ENCODE measurements at places on chromosomes 3 and 15.

- peaks cover 80% of the 10 kb centered on the region for H3K36me3 ChIP-seq
- DNase-seq, result no peak
- H3K27ac ChIP-seq, result no peak overlapping the region
- no peaks in the 10 kb centered on the region for H3K27me3 ChIP-seq
- H3K4me1 ChIP-seq, result no peaks in the 10 kb centered on the region
These were observed 26.4 kb downstream of the TOMM70 start for GRCh38 chr3:100374521-100374920.

- peaks cover 20% of the 10 kb centered on the region for H3K4me1 ChIP-seq
- no peak for DNase-seq
- H3K4me3 ChIP-seq, result no peak overlapping the region
- H3K27ac ChIP-seq, result no peak overlapping the region
These were observed 42.3 kb downstream of the RAB27A start for GRCh38 chr15:55247311-55247710.

GRCh38 chr15:31086344-31086743 lies 15.2 kb downstream of the TRPM1 start:
- no peaks in the 10 kb centered on the region for H3K27me3 ChIP-seq
- no peaks in the 10 kb centered on the region for H3K36me3 ChIP-seq
- DNase-seq, result no peak
- H3K4me1 ChIP-seq, result peaks cover 30% of the 10 kb centered on the region
- H3K4me3 ChIP-seq, result no peak overlapping the region

- H3K36me3 ChIP-seq, result no peaks in the 10 kb centered on the region
- no peak for DNase-seq
- no peaks in the 10 kb centered on the region for H3K27me3 ChIP-seq
- peaks cover 22% of the 10 kb centered on the region for H3K4me1 ChIP-seq
These were observed 218.4 kb upstream of the MLF1 start for GRCh38 chr3:158352551-158352950.

GRCh38 chr15:64072812-64073211 lies 20.8 kb downstream of the CIAO2A start:
- peaks cover 35% of the 10 kb centered on the region for H3K4me1 ChIP-seq
- peaks cover 48% of the 10 kb centered on the region for H3K36me3 ChIP-seq
- H3K27ac ChIP-seq, result peak overlapping the region; percentile 25

DNA sequence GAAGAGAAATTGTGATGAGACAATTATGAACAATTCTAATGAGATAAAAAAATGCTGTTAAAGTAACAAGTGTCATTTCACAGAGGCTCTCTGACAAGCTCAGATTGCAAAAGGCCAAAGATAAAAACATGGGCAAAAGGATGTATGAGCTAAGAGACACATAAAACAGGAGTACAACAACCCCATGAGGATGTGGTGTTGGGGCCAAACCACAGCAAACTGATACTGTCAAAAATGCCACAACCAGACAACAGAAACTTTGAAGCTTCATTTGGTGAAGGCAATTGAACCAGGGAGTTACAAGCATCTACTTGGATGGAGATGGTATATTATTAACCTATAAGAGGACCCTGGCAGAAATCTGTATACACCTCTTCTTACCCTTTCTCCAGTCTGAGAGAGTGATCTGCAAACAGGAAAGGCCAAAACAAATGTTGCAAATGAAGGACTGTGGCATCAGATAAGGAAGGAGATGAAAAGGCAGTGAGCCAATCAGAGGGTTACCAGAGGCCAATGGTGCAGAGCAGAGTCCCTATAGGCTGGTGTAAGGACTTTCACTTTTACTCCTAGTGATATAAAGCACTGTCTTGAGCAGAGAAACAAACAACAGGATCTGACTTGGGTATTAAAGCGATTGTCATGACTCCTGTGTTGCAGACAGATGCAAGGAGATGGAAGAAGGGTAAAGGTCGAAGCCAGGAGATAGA lies 659.0 kb downstream of the NTRK3 start:
- no peak overlapping the region for H3K4me3 ChIP-seq
- DNase-seq, result no peak
- H3K27ac ChIP-seq, result no peak overlapping the region

GRCh38 chr3:45105855-45106671 lies 40.1 kb downstream of the CDCP1 start:
- no peak overlapping the region for H3K4me3 ChIP-seq
- H3K27ac ChIP-seq, result no peak overlapping the region
- no peaks in the 10 kb centered on the region for H3K4me1 ChIP-seq

DNA sequence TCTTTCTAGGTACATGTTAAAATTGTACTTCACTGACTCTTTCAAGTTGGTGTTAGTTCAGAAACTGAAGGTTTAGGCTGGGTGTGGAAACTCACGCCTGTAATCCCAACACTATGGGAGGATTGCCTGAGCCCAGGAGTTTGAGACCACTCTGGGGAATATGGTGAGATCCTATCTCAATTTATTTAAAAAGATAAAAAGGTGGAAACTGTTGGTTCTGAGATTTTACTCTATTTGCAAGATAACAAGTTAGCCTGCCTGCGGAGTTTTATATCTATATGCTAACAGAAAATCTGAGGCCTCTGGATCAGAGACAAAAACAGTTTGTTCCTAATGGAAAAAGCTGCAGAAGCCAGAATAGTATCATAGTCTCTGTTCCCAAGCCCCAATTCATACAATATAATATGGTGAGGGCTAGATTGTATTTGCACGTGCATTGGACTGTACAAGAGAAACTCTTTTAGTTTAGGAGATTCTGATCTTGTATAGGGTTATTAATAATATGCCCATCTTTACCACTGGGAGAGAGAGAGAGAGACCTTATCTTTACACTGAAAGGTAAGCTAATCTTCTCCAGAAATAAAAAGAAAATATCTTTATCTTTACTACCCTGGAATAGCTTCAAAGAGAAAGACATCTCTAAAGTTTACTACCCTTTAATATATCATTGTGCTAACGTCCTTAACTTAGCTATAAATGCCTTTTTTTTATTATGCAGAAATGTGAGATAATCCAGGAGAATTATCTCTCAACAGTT lies 1267.6 kb downstream of the OTOL1 start:
- no peak overlapping the region for H3K4me3 ChIP-seq
- H3K36me3 ChIP-seq, result no peaks in the 10 kb centered on the region
- no peaks in the 10 kb centered on the region for H3K4me1 ChIP-seq
- H3K27me3 ChIP-seq, result no peaks in the 10 kb centered on the region

DNA sequence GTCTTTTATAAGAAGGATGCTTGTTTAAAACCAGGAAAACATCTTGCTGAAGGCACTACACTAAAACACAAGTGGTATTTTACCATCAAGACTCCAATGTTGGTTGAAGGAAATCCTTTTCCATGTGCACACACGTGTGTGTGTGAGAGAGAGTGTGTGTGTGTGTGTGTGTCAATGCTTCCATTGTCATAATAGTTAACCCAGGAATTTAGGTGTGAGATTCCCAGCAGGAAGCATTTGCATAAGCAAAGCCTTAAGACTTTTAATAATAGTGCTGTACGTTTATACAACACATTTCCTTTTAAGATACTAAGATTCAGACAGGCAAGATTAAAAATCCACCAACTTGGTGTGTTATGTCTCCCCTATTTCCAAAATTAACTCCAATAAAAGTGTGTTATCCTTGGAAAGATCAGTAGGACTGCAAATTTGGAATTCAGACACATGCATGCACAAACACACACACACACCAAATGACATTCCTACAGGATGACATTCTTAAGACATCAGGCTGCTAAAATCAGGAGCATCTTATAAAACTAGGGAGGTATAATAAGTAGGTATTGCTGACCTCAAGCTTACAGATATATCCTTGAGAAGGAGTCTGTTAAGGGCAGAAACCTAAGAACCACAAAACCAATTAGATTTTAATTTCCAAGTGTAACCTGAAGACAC lies 18.3 kb downstream of the LMCD1 start:
- DNase-seq, result no peak
- H3K4me1 ChIP-seq, result peaks cover 2% of the 10 kb centered on the region
- no peaks in the 10 kb centered on the region for H3K36me3 ChIP-seq
- H3K27ac ChIP-seq, result no peak overlapping the region

GRCh38 chr3:41681479-41681878 lies 280.4 kb downstream of the ULK4 start:
- H3K36me3 ChIP-seq, result peaks cover 7% of the 10 kb centered on the region
- DNase-seq, result no peak
- no peaks in the 10 kb centered on the region for H3K4me1 ChIP-seq

DNA sequence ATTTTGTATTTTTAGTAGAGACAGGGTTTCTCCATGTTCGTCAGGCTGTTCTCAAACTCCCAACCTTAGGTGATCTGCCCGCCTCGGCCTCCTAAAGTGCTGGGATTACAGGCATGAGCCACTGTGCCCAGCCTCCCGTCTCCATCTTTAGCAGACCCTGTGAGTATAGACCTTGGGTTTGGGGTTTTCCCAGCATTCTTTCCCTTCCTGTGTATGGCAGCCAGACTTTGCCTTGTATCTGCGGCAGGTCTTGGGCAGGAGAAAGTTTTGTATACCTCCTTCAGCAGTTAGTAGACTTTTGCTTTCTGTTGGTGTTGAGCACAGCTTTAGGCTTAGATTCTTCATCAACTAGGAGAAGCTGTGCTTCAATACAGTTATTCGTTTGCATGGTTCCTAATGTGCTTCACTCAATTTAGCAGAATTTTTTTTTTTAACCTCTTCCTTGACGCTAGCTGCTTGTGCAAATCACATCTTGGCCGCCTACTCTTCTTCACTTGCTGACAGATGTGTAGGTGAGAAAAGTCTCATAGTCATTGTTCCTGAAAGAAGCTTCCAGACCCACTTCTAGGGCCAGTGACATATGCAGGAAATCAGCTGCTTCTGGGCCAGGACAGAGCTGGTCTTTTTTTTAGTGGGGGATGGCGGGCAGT lies 38.4 kb downstream of the MAP2K1 start:
- no peak overlapping the region for H3K27ac ChIP-seq
- no peaks in the 10 kb centered on the region for H3K27me3 ChIP-seq
- no peak overlapping the region for H3K4me3 ChIP-seq
- H3K36me3 ChIP-seq, result peaks cover 15% of the 10 kb centered on the region

DNA sequence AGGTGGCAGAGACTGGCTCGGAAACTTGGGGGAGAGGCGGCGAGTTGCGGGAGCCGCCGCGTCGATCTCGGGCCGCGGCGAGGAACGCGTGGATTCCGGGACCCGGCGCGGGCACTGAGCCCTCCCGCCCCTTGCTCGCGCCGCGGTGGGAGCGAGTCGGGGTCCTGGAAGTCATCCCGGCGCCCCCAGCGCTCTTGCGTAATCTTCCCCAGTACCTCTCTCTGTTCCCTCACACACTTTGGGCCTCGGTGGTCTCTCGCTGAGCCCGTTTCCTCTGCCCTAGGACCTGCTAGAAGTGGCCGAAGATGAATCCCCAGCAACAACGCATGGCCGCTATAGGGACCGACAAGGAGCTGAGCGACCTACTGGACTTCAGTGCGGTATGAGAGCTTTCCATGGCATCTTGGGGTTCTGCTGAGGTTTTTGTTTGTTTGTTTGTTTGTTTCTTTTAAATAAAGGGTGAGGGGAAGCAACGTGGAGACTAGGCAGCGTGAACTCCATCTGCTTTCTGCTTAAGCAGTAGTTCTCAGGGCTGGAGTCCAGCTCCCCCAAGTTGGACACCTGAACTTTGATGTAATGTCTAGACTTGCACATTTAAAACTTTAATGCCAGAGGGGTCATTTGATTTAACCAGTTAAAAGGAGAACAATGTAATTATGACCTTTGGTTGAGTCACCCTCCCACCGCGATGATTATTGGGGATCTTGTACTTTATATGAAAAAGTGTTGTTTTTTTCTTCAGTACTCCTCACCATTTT lies 1.3 kb downstream of the TCF12 start:
- peaks cover 40% of the 10 kb centered on the region for H3K4me1 ChIP-seq
- H3K36me3 ChIP-seq, result peaks cover 34% of the 10 kb centered on the region
- H3K4me3 ChIP-seq, result peak overlapping the region; percentile 92
- no peaks in the 10 kb centered on the region for H3K27me3 ChIP-seq
- DNase-seq, result no peak

GRCh38 chr15:77716632-77717332 lies 84.1 kb upstream of the LINGO1 start:
- no peak for DNase-seq
- H3K4me3 ChIP-seq, result no peak overlapping the region
- no peak overlapping the region for H3K27ac ChIP-seq
- H3K27me3 ChIP-seq, result peaks cover 8% of the 10 kb centered on the region
- no peaks in the 10 kb centered on the region for H3K4me1 ChIP-seq

DNA sequence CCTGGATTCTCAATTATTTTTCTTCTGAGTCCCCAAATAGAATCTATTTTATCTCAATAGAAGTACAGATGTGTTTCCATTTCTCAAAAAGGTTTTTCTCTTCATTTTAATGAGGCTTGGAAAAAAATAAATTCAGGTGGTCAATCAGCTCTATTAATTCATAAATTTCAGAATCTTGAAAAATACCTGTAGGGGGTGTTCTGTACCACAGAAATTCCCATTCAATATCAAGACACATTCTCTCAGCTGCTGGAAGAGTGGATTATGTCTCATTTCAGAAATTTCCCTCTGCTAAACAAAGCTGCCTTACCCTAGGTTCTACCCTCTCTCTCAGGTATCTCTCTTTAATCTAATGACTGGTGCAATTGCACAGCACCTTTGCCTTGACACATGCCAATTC lies 1121.2 kb downstream of the SI start:
- no peak overlapping the region for H3K27ac ChIP-seq
- DNase-seq, result no peak
- H3K4me3 ChIP-seq, result no peak overlapping the region
- H3K36me3 ChIP-seq, result no peaks in the 10 kb centered on the region
- no peaks in the 10 kb centered on the region for H3K4me1 ChIP-seq

Data from activated B cell treated with CpG ODN at 0.5 μM for 24 hours (primary cell).